ENCODE measurements at places on chromosomes 6 and 20.
A peak's percentile ranks its signal among the peaks of the same experiment; 100 is the strongest.

GRCh38 chr20:45407783-45408645 is at the start of gene DBNDD2:
DBNDD2 (plus strand) TSS chr20:45408289; CDS start chr20:45408468, 179 bp downstream.
- DNase-seq: no peak

- DNase-seq: no peak
Measured at GRCh38 chr20:35901678-35902544, 52.4 kb downstream of the SCAND1 start.

DNA sequence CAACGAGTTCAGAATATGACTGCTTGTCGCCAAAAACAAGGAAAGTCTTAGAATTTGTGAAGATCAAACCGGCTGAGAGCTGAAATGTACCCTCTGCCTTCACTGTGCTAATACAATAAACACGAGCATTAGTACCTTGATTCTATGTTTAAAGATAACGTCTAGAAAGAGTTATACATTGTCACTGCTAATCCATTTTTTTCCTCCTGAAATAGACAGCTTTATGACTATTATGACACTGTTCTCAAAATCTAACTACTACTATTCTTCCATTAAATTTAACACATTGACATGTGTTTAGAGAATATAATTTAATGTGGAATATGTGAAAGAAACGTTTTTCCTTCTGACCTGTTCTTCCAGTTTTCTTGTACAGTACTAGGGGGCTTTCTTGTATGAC is 204.8 kb downstream of the UST start:
- DNase-seq: no peak

- no peak for DNase-seq
Measured at GRCh38 chr20:36777167-36777566, 3.6 kb upstream of the DSN1 start.

DNA sequence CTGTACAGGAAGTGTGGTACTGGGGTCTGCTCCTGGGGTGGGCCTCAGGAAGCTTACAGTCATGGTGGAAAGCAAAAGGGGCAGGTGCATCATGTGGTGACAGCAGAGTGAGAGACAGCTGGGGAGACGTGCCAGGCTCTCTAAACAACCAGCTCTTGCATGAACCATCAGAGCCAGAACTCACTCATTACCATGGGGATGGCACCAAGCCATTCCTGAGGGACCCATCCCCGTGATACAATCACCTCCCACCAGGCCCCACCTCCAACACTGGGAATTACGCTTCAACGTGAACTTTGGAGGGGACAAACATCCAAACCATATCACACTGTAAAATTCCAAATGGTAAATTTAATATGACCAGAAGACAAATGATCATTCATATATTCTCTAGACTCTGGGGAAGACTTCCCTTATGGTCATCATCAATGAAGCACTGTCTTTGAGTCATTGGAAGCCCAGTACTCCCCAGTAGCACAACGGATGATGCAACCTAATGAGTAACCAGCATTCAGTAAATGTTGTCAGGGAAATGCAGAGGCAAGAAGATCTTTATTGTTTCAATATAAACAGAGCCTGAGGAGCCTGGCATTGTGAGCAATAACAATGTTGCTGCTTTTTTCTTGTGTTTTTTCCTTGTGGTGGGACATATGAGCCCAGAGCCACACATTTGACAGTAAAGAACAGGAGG is 48.2 kb upstream of the RALY start:
- no peak for DNase-seq

DNA sequence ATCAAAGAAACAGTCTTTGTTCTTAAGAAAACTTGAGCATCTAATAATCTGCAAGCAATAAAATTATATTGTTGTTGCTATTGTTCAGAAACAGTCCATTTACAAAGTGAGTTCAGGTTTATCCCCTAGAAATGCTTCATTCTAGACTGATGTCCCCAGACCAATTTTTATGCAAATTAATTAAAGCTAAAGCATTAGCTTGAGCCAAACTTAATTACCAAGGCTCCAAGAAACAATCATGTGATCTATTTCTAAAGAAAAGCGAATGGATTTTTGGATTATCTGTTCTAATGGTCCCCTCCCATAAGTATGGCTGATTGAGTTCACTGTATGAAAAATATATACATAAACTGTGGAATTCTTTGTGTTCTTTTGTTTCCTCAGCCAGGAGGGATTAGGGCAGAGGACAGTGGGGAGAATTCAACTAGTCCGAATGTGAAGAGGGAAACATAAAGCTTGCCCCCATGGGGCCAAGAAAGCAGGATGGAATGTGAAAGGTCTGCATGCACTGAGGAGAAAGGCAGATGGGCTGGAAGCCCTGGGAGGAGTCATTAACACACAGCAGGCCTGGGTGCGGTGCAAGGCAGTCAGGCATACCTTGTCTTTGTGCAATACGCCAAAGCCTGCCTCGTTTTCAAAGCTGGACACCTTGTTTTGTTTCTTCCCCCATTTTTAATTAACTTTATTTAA is 597.1 kb downstream of the KIF16B start:
- no peak for DNase-seq

DNA sequence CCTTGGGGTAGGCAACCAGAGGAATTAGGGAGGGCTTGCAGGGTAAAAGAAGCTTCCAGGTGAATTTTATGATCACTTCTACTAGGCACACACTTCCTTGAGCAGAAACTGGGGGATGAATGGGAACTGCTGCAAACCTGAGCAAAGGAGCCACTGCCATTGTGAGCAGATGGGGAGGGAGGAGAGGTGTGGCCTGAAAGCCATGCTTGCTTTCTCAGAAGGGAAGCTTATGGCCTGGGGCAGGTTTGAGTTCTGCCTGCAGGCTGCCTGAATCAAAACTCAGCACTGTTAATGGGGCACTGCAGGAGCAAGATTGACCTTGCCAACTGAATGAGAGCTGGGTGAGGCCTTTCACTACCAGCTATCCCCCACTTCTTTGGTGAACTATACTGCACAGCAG is 328.1 kb downstream of the NKAIN2 start:
- no peak for DNase-seq

GRCh38 chr6:114407426-114408035 is 64.7 kb upstream of the HS3ST5 start:
- DNase-seq: no peak

- no peak for DNase-seq
Measured at GRCh38 chr6:43091436-43091991, 15.4 kb downstream of the PTK7 start.

- DNase-seq: peak; percentile 28
Measured at GRCh38 chr20:31869942-31870725, at the start of the genes DUSP15 and TTLL9. DUSP15 (minus strand) TSS chr20:31870527; CDS start chr20:31870337, 190 bp downstream. TTLL9 (plus strand) TSS chr20:31870634; CDS start chr20:31871127, 493 bp downstream.

DNA sequence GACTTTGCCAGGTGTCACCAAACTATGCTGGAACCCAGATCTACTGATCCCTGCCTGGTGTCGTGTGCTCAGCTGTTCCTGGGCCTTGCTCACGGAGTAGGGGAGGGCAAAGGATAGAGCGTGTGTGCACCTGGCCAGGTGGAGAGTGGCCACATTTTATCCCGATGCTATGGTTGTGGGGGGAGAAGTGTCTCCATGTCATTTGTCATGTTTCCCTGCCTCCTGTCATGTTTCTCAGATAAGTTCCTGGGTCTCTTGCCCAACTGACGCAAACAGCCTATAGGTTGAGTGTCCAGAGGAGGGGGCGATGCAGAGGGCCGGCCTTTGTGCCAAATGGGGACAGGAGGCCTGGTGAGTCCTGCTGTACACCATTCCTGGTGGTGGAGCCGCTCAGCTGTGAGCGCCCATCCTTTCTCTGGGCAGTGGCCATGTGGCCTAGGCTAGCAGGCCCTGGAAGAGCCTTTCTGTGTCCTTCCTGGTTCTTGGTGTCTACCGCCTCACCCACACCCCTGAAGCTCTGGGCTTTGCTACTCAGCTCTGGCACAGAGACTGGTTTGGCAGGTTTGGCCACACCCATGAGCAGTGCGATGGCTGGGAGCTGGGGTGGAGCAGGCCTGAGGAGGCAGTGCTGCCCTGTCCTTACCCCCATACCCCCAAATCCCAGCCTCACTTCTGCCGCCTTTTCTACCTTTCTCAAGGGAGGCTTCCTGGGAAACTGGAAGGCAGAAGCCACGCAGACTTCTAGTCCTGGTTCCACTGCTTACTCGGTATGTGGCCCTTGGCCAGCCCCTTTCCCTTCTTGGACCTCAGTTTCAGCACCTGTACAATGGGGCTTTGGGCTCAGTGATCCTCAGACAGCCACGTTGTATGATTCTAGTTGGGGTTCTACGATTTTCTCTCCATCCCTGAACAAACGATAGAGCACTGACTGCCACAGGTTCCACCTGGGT is 32.3 kb upstream of the EPB41L1 start:
- DNase-seq: no peak

- no peak for DNase-seq
Measured at GRCh38 chr6:38799529-38800184, 84.5 kb downstream of the DNAH8 start.

DNA sequence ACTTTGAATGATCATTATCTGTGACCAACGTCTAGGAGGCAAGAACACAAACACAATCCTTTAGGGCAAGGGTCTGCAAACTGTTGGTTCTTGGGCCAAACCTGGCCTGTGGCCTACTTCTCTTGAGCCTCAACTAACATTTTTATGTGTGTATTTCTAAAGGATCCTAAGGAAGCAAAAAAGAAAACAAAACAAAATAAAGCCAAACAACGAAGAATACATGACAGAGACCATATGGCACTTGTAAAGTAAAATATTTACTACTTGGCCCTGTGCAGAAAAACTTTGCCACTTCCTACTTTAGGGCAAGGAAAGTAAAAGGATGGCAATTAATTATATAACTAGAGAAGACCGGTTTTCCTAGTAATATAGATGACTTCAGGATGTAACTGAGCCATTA is 1056.2 kb downstream of the EPHA7 start:
- no peak for DNase-seq

DNA sequence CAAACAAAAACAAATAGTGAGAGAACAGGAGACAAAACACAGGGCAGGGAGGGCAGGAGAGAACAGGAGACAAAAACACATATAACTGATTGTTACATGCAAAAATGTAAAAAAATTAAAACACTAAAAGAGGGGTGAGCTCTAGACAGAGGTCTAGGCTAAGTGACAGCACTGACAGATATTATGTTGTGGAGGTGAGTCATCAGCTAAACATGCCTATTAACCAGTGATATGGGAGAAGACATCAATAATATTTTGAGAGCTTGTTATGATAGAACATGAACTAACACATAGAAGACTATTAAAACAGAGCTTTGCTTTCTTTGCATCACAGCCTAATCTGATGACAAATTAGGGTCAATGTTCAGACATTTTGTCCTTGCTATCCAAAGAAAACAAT is 972.7 kb downstream of the PRIM2 start:
- no peak for DNase-seq

DNA sequence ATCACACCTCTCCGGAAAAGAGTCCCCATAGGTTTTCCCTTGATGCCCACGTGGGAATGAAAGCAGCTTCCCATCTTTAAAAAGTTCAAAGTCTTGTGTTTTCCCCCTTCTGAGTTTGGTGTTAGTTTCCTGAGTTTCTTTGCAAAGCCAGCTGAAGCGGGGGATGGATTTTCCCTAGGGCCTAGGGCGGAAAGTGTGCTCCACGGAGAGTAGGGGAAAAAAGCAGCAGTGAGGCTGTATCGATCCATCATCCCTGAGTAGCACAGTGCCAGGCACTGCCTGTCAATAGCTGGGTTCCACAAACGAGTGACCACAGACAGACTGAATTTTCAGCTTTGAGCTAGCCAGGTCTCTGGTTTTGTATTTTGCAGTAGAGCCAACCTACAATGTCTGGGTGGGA is 1.3 kb downstream of the DAAM2 start:
- no peak for DNase-seq

- no peak for DNase-seq
Measured at GRCh38 chr6:126293891-126294524, 45.9 kb upstream of the CENPW start.

DNA sequence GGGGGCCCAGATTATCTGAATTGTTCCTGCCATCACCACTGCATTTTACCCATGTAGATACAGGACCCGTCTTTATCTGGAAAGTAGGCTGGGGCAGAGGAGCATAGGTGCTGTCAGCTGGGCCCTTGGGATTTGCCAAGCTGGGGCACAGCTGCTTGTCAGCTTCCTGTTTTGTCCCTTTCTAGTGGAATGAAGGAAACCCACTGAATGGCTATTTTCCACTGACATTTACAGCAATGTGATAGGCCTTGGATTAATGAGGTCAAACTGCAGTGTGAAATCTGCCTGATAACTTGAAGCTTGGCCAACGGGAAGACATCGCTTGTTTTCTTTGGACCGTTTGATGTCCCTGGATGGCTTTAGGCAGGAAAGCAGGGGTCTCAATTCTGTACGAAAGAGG is 6.7 kb downstream of the PPP1R16B start:
- peak; percentile 24 for DNase-seq

GRCh38 chr20:1328680-1329330 is at the start of gene SDCBP2:
SDCBP2 (minus strand) TSS chr20:1329139; CDS start chr20:1320416, 8,723 bp downstream.
- no peak for DNase-seq

- DNase-seq: no peak
Measured at GRCh38 chr6:115873901-115874300, 186.8 kb downstream of the FRK start.

GRCh38 chr6:43951063-43951755 is 176.0 kb downstream of the MRPL14 start:
- DNase-seq: peak; percentile 65

- DNase-seq: no peak
Measured at GRCh38 chr20:62310757-62311121, 7.9 kb downstream of the ADRM1 start.

DNA sequence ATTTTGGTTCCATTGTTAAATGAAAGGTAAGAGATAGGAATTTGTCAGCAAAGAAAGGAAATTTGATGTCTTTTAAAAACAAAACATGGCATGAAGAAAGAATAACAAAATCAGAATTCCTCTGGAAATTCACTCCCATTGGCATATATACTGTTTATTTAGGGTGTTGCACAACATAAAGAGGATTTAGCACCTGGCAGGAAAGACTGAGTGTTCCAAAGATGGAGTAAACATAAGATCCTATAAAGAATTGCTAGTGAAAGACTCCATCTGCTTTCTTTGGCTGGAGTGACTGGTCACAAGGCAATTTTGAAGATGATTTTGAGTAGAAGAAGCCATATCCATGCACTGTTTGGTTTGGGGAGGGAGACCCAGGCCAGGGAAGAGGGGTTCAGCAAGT is 62.4 kb downstream of the CD24 start:
- DNase-seq: no peak

- no peak for DNase-seq
Measured at GRCh38 chr6:134247231-134247833, 70.6 kb downstream of the SGK1 start.

- DNase-seq: no peak
Measured at GRCh38 chr6:145155873-145156782, 579.2 kb downstream of the EPM2A start.

- no peak for DNase-seq
Measured at GRCh38 chr6:136963259-136963658, 41.2 kb downstream of the SLC35D3 start.

- no peak for DNase-seq
Measured at GRCh38 chr20:38001173-38001875, 31.9 kb downstream of the TTI1 start.

DNA sequence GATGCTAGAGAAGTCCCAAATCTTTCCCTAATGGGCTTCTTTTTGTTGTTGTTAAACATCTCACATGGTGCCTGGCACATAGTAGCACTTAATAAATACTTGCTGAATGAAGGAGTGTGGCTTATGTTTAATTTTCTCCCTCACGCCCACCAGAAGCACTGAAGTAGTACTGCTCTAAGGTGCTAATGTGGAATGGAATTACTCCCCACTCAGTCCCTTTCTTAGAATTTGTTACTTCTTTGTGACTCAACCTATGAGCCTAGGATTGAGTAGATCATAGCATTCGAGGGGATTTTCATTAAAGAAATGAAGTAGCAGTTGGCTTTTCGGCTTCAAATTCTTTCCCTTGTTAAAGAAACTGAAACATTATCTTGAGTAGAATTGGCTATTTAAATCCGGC is 192.8 kb downstream of the CLIC5 start:
- DNase-seq: no peak

GRCh38 chr6:11064836-11065235 is 20.7 kb upstream of the ELOVL2 start:
- no peak for DNase-seq

Measured in KBM-7 (cell line).